ENCODE measurements at places on chromosomes 12 and 14. TPM values are rescaled to one million over a fixed set of nuclear protein-coding genes. Genes with fewer than 3 reads are reported as not detected.

LRRC23 gene
- 6.9 TPM for total RNA-seq

BATF gene
- total RNA-seq: 149 TPM

MYH6 gene
- 0.56 TPM for total RNA-seq

SAMD15 gene
- total RNA-seq: not detected

ETV6 gene
- total RNA-seq: 63.7 TPM

MLXIP gene
- 59.2 TPM for total RNA-seq

TAS2R42 gene
- total RNA-seq: not detected

NYNRIN gene
- total RNA-seq: 0.17 TPM

EFS gene
- total RNA-seq: not detected

CLEC1B gene
- total RNA-seq: not detected

RFC5 gene
- 39.2 TPM for total RNA-seq

GPR162 gene
- total RNA-seq: 0.17 TPM

MORN3 gene
- total RNA-seq: 2.7 TPM

GSG1 gene
- total RNA-seq: not detected

Measured in T-helper 1 cell treated with Interleukin-12 subunit alpha and Interleukin-12 subunit beta and Interleukin-4 antibody, amounts not matched to agents 30 ng/mL and 1 ng/mL, for 36 hours (primary cell).